Fibroblast of the aortic adventitia (primary cell): ENCODE measurements at places on chromosomes 7 and 10. TPM values are rescaled to one million over a fixed set of nuclear protein-coding genes. Genes with fewer than 3 reads are reported as not detected.

- no peak for DNase-seq
These were observed 639.2 kb upstream of the POT1 start for GRCh38 chr7:125568799-125569198.

DNA sequence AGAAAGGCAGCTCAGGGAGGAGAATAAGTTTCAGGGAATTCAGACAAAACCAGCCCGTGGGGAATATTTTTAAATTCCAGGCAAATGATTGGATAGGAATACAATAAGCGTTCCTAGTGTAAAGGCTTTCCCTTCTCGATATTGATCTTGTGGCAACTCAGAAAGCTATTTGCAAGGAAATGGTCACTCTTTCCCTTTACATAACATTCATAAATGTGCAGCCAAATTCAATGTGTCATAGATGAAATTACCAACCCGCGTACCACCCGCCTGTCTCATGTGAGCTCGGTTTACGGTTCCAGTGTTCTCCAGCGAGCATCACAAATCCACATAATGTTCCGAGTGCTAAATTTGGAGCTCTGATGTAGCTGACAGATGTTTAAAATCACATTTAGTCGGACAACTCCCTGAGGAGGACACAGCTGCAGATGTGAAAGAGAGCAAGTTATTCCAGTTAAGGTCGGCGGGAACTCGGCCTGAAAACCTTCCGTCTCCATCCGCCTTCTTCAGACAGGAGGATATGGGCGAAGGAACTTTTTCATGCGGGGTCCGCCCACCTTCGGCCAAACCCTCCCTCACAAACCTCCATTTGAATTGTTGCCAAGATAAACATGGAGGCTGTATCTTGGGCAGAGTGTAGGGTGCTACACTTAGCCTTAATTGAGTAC is 327.0 kb downstream of the RNLS start:
- peak; percentile 66 for DNase-seq

DNA sequence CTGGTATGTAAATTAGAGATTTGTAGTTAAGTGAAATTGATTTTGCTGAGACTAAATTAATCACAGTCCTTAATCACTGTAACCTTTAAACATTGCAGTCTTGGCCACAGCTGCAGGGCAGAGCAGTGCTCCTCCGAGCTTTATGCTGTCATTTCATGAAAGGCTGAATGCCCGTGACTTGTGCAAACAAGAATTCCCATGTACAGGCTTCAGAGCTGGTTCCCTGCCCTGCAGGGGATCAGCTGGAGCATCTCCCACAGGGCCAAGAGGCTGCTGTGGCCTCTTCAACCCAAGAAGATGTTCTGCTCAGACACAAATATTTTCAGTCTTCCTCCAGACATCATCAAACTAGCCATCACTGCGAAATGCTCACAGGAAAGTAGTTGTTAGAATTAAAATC is 419.1 kb downstream of the AUTS2 start:
- DNase-seq = no peak

DNA sequence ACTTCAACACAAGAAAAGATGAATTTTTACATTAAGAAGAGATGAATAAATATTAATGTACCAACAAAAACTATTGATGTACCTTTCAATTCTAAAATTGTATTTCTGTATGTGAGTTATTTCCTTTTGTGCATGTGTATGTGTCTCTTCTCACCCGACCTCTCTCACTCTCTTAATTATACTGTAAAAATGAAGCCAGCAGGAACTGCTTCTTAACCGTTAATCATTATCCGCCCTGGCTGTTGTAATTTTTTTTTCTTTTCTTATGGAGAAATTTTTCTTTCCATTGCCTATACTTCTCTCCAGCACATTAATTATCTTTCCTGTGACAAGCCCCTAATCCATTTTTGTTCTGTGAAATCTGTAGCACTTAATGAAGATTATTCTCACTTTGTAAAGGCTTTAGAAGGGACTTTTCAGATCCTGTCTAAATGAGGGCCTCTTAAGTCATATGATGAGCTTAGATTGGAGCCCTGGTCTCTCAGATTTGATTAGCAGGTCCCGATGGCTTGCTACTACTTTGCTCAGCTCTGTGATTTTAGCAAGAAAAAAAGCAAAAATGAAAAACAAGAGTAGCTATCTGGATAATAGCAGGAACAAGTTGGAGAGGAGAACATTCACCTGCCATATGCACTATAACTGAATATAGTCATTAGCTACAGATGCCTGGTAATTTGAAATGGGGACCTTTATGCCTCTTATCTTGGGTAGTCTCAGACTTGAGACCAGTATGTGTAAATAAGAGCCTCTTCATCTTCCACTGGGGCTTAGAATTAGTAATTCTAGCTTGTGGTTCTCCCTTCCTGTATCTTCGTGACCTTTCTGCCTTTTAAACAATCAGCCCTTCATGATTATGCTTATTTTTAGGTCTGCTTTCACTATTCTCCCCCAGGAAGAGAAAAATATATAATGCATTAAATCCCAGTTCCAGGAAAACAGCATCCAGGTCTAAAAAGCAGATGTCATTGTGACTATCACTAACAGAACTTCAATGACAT is 80.0 kb upstream of the COL1A2 start:
- DNase-seq = no peak

DNA sequence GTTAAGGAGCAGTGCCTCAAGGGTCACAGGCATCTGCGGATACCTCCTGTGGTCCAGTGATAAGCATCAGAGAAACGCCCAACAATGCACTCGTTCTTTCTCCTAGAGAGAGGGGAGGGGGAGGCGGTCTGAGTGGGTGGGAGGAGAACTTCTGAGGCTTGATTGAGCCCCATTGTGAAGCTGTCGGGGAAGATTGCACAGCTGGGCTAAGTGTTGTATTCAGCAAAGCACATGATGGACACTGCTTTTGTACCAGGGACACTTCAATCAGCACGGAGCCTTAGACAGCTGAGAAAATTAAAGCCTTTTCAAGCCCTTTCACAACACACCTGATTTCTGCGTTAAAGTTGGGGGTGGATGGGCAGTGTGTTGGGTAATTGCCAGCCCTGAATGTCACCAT is 230.3 kb upstream of the GHITM start:
- no peak for DNase-seq

- DNase-seq = peak; percentile 56
These were observed 107.9 kb downstream of the JCAD start for GRCh38 chr10:29951441-29951931.

GRCh38 chr7:158077151-158077840 is 510.3 kb downstream of the PTPRN2 start:
- no peak for DNase-seq

- peak; percentile 91 for DNase-seq
These were observed 121.3 kb upstream of the BTBD16 start for GRCh38 chr10:122149561-122150505.

DNA sequence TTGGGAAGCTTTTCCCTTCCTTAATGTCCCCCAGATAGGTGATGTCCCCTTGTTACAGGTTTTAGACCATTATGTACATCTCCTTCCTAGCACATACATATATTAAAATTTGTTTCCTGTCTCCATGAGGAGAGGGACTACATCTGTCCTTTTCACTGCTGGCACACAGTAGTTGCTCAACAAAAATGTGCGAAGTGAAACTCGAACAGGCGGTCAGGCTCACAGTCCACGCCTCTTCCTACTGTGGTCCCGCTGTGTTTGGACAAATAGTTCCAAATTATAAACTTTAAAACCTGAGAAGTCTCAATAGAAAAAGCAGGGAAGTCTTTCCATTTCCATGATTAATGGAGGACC is 1.2 kb upstream of the HHEX start:
- no peak for DNase-seq

DNA sequence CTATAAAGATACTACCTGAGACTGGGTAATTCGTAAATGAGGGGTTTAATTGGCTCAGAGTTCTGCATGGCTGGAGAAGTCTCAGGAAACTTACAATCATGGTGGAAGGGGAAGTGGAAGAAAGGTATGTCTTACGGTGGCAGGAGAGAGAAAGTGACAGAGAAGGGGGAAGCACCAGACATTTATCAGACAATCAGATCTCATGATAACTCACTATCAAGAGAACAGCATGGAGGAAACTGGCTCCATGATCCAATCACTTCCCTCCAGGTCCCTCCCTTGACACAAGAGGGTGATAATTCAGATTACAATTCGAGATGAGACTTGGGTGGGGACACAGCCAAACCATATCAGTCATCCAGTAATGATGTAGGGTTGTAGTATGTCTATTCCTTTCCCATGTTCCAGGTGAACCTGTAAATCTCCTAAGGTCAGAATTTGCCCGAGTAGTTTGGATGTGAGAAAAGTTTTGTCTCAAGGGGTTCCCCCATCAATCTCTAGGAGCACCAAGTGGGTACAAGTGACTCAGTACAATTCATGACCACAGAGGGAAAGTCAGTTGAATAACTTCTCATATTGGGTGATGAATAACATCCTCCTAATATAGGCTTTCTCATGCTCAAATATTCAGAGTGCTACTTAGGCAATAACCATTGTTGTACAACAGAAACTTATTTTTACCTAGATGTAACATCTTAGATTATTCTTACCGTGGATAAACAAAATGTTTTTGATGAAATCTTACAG is 39.7 kb upstream of the MTPN start:
- DNase-seq = no peak

PKD2L1 gene
- not detected in 2 replicates for total RNA-seq

TMEM139 gene
- not detected in 2 replicates for total RNA-seq

HGF gene
- 35.1 and 194 TPM in 2 replicates for total RNA-seq

DNAJC12 gene
- total RNA-seq = 1.1 and 14.9 TPM in 2 replicates

VENTX gene
- not detected in 2 replicates for total RNA-seq

PVRIG gene
- total RNA-seq = not detected in 2 replicates

ACSM6 gene
- not detected in 2 replicates for total RNA-seq

C7orf57 gene
- total RNA-seq = 0.09 TPM in 1 of 2 replicates, not detected in the other

CALML3 gene
- not detected in 2 replicates for total RNA-seq

DEPP1 gene
- total RNA-seq = 17.3 and 73.8 TPM in 2 replicates
